ENCODE measurements at places on chromosomes 12 and 14.

DNA sequence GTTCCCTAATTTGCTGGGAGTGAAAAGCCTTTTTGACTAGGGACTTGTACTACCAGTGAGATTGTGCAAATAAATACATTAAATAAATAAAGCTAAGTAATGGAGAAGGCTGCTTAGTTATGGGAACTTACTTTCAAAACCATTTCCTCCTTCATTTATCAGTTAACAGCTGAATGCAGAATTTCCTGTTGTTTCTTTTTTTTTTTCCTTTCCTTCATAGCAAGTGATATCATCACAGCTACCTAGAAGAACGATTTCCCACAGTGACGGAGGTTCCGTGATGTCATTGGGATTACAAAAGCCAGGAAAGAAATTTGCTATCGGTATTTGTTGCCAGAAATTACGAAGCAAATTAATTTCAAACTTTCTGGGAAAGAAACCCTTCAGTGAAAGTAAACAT is 42.1 kb upstream of the SOCS2 start:
- DNase-seq, result peak; percentile 48

DNA sequence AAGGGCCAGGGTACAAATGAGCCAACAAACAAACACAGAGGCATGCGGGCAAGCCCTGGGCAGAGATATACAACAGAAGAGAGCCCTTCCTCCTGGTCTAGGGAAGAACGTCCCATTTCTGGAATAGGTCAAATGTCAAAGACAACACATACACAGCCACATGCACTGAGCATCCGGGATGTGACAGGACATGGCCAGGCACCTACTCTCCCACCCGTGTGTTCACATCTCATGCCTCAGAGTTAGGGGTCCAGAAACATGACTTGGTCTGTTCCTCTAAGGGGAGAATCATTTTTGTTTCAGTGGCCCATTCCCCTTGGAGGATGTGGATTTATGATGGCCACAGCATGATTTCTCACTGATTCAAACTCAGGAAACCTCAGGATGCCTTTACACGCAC is 801 bp upstream of the ASB2 start:
- DNase-seq, result no peak

DNA sequence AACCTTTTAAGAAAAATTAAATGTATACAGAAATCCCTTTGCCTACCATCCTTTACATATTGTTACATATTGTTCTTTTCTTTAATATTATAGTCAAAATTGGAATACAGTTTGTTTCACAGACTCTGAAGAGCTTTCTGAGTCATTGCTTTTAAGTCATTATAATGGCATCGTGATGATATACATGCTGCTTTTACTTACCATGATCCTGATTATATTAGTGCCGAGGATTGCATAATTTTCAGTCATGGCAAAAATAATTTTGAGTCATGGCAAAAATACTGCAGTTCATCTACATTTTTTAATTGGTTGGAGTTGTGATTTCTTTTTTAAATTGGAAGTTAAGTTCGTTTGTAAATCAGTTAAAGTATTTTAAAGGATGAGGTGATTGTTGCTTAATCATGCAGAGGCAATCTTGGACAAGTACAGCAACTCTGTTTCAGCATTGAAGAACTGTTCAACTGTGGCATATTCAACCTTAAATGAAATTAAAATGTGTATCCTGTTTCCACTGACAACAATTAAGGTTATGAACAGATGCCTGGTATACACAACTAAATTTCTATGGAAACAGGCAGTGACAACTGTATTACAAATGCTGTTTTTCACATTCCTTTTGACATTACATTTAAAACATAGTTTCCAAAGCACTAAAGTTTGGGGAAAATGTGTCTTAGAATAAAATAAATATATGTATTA is 142.3 kb downstream of the PCNX1 start:
- DNase-seq, result no peak

DNA sequence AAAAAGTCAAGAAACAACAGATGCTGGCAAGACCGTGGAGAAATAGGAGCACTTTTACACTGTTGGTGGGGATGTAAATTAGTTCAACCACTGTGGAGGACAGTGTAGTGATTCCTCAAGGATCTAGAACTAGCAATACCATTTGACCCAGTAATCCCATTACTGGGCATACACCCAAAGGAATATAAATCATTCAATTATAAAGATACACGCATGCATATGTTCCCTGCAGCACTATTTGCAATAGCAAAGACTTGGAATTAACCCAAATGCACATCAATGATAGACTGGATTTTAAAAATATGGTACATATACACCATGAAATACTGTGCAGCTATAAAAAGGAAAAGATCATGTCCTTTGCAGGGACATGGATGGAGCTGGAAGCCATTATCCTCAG is 18.0 kb upstream of the CATSPERB start:
- DNase-seq, result no peak

GRCh38 chr12:131753005-131753404 is 42.1 kb downstream of the SFSWAP start:
- no peak for DNase-seq

- DNase-seq, result no peak
Observed at GRCh38 chr12:6647083-6647604, at the start of gene ACRBP. Gene ACRBP, minus strand, starts transcription at chr12:6647432. Its CDS starts 66 bp downstream, at chr12:6647366.

- DNase-seq, result no peak
Observed at GRCh38 chr12:47068539-47068938, 10.9 kb upstream of the PCED1B start.

DNA sequence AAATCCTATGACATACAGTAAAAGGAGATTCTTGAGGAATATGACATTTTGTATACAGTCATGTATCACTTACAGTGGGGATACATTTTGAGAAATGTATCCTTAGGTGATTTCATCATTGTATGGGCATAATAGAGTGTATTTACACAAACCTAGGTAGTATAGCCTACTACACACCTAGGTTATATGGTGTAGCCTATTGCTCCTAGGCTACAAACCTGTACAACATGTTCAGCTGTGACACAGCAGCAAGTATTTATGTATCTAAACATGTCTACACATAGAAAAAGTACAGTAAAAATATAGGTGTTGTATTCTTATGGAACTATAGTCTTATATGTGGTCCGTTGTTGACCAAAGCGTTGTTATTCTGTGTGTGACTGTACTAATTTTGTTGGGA is 178.8 kb downstream of the FOXA1 start:
- DNase-seq, result no peak

- peak; percentile 73 for DNase-seq
Observed at GRCh38 chr14:89013098-89013504, 188.7 kb downstream of the TTC8 start.

GRCh38 chr12:47574252-47575021 is 131.4 kb downstream of the RPAP3 start:
- DNase-seq, result no peak

DNA sequence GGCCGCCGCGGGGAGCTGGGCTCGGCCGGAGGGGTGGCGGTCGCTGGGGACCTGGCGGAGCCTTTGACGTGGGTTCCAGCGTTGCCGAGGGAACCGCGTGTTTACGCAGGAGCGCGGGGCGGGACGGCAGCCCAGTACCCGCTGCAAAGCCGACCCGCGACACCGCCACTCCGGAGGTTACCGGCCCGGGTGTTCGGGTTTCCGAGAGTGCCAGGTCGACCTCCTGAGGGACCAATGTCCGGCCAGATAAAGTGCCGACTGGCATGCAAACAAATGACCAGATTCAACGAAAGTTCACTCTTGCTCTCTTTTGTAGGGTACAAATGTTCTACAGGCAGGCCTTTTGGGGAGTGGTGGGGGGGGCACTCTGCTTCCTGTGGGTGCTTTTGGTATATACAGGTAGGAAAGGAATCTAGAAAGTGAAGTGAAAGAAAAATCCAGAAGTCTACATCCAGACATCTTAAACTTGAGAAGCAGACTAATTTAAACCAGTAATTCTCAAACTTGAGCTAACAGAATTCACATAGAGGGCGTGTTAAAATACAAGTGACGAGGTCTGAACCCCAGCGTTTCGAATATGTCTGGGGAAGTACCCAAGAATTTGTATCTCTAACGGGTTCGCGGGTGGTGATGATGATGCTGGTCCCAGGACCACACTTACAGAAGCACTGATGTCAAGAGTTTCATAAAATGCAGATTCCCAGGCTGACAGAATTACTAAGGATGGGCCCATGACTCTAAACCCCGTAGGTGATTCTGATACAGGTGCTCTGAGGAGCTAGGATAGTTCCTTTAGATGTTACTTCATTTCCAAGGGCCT is at the start of gene GPR135:
TSS of gene GPR135 (minus strand) at position 65 of the 820 bp plus-strand sequence. CDS start 154 bp downstream, outside the sequence.
- no peak for DNase-seq

DNA sequence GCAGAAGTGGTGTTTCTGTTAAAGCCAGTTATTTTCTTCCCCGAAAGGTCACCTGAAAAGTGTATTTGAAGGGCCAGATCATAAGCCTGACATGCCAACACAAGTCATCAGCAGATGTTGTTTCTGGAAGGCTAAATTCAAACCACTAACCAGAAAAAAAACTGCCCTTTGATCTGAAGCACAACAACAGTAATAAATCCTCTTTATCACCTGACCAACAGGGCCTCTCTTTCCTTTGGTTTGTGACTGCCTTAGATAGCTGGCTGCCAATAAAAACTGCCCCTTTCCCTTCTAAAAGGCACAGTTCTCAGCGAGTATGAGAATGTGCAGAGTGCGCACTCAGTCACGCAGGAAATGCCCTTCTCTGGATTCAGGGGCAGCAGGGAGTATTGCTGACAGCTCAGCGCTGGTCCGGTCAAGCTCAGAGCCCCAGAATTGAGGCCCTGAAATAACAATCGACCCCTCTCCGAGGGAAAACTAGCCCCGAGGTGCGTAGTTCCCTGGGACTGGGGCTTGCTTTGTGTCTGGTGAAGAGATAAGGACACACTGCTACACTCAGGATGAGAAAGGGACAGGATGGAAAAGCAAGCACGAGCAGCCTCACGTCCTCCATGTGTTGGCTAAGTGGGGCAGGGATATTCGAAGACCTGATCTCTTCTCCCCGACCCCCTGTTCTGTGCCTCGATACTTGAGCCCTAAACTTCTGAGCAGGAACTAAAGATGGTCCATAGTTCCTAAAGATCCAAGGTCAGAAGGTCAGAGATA is 184.2 kb upstream of the GZMB start:
- DNase-seq, result no peak

DNA sequence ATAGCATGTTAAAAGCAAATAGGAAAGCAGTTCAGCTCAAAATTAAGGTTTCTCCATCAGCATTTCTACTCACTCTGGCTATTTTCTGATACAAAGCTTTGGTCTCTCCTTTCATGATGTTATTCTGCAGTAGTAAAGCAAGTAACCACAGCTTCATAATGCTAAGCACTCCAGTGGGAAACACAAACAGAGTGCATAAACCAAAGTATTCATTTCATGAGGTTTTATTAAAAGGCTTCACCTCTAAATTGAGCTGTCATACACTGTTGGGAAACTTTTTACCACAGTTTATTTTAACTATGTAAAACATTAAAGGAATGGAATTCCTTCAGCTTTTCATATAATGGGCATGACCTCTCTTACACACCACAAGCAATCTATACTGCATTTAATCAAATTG is 157.9 kb upstream of the LMO3 start:
- DNase-seq, result no peak

GRCh38 chr14:76863724-76864407 is 37.7 kb downstream of the LRRC74A start:
- peak; percentile 92 for DNase-seq

GRCh38 chr12:100058482-100059029 is 73.8 kb upstream of the ANKS1B start:
- DNase-seq, result peak; percentile 3

DNA sequence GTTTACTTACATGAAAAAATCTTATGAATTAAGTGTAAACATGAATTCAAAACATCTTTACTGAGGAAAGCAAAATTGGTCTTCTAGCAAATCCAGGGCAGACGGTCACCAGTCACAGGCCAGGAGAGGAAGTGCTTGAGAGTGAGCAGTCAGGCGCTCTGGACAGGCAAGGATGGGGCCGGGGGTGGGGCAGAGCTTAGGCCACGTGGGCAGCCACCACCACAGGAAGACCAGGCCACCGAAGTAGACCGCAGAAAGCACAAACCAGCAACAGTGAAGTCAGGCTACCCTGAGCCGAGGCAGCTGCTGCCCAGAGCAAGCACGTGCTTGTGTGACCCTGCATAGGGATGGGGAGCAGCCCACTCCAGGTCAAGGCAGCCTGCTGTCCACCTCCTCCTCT is 33.5 kb downstream of the SLC6A12 start:
- peak; percentile 86 for DNase-seq
